SK-N-DZ (cell line): ENCODE measurements at places on chromosomes 3 and 15.

DNA sequence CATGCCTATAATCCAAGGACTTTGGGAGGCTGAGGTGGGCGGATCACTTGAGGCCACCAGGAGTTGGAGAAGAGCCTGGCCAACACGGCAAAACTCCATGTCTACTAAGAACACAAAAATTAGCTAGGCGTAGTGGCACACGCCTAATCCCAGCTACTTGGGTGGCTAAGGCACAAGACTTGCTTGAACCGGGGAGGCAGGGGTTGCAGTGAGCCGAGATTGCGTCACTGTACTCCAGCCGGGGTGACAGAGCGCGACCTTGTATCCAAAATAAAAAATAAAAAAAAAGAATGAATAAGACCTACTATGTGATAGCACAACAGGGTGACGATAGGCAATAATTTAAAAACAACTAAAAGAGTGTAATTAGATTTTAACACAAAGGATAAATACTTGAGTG, 3.5 kb downstream of the XRN1 start:
- DNase-seq, result no peak

DNA sequence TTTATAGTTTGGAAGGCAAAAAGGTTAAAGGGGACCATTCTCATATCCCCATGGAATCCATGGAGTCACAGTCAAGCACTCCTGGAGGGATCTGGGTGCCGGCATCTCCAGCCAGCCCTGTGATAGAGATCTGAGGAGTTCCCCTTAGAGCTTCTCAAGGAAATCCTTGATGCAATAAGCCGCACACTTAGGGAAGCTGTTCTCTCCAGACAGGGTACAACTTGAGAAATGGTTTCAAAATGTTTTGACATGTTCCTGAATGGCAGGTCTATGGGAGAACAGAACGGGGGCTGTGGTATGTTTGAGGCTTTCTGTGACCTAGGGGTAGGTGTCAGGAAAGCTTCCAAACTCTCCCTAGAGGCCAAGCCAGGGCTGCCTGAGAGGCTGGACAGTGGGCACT, 292.9 kb downstream of the TLE3 start:
- DNase-seq, result no peak

GRCh38 chr3:15591242-15591641, 10.1 kb downstream of the HACL1 start:
- DNase-seq, result no peak

- DNase-seq, result no peak
These were observed at the start of gene TM4SF4 for GRCh38 chr3:149474250-149474817. Gene TM4SF4, plus strand, starts transcription at chr3:149474697. Its CDS starts 181 bp downstream, at chr3:149474878.

GRCh38 chr3:106029954-106030626, 161.3 kb upstream of the CBLB start:
- DNase-seq, result no peak

DNA sequence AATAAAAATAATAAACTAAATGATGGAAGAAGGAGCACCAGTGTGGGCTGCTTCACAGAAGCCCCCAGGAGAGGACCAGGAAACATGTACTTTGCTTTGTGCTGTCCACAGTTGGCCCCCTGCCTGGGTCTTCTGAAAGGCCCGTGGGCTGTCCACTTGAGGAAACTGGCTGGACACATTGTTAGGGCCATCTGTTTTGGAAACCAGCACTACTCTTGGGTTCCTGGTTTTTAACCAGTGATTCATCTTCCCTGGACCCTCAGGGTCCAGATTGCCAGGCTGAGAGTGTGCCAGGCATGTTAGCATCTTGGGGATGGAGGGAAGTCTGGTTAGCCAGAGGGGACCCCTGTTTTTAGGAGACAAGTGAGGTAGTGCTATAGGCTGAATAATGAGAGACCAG, 297.2 kb upstream of the C2CD4B start:
- DNase-seq, result no peak

- DNase-seq, result no peak
These were observed 13.4 kb downstream of the SCAMP5 start for GRCh38 chr15:75008629-75009326.

GRCh38 chr3:42403737-42404136, 6.7 kb downstream of the LYZL4 start:
- DNase-seq, result no peak

GRCh38 chr3:82891028-82891427, 1129.6 kb upstream of the GBE1 start:
- DNase-seq, result peak; percentile 87

DNA sequence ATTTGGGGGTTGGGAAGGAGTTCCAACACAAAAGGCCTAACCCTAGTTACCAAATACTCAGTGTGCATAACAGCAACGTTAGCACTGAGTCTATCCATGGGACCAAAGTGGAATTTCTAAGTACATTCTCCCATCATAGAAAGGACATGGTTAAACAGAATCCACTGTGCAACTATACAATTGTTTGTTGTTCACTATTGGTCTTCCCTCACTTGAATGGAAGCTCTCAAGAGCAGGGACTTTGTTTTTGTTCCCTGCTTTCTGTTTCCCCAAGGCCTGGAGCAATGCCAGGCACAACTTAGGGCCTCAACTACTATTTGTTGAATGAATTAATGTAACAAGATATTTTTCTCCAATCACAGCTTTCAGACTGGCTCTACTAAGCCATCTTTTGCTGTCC, 25.6 kb downstream of the COL8A1 start:
- no peak for DNase-seq

- peak; percentile 72 for DNase-seq
These were observed 231.0 kb upstream of the WNT5A start for GRCh38 chr3:55718074-55718473.

DNA sequence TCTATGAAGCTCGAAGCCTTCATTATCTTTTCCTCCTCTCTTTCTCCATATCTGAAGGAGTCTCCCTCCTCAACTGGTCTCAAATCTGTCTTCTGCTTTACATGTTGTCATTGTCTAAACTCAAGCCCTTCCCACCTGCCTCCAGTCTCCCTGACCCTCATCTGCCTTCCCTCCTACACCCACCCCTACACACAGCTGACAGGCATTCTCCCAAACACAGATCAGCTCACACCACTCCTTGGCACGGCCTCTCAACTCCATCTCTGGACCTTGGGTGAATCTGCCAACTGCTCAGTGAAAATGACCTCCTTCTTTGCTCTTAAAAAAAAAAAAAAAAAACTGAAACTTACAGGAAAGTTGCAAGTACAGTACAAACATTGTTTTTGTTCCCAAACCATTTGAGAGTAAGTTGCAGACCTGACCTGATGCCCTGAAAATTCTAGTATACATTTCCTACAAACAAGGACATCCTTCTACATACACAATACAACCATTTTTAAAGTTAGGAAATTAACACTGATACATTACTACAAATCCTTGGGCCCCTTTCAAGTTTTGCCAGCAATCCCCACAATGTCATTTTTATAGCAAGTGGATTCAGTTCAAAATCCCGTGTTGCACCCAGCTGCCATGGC, 49.4 kb upstream of the UBE2E1 start:
- no peak for DNase-seq

- no peak for DNase-seq
These were observed 21.8 kb downstream of the EMC7 start for GRCh38 chr15:34079904-34080303.

DNA sequence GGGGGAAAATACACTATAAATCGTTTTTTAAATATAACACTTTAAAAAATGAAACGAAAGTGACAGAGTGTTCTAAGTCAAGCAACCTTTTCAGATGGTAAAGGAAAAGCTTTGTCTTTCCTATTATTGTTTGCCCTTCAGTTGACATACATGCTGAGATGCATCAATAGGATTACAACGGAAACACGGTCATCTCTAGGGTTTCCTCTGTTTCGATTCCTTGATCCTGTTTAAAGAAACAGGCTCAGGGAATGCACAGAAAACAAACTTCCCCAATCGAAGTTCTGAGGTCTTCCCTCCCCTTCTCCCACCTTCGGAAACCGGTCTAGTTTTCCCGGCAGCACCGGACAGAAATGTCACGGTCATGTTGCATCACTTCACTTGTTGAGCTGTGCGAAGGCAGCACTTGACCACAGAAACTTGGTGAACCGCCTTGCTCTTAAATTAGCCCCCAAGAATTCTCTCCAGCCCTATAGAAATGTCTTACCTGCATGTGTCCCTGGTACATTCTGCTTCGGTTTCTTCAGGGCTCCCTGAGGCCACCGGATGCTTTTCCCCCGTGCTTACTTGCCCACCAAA, 556 bp downstream of the PEX5L start:
- DNase-seq, result peak; percentile 60

- DNase-seq, result no peak
These were observed 4.7 kb upstream of the ARHGEF3 start for GRCh38 chr3:56806407-56806806.

DNA sequence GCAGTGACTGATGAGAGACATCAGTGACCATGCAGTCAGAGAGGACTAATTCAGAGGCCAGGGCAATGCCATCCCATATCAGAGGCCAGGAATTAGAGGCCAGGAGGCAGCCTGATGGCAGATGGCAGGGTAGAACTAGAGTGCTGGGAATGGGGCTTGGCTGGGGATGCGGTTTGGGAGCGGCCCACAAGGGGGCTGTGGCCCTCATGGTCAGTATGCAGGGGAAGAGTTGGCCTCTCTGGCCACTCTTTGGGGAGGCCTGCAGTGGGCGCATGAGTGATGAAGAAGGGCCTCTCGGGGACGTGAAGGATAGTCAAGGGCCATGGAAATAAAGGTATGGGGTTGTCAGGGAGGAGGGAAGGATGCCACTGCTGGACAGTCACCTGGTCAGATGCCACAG, 101.7 kb downstream of the EEFSEC start:
- no peak for DNase-seq

GRCh38 chr3:159263750-159264553, 462.1 kb downstream of the MFSD1 start:
- peak; percentile 65 for DNase-seq

DNA sequence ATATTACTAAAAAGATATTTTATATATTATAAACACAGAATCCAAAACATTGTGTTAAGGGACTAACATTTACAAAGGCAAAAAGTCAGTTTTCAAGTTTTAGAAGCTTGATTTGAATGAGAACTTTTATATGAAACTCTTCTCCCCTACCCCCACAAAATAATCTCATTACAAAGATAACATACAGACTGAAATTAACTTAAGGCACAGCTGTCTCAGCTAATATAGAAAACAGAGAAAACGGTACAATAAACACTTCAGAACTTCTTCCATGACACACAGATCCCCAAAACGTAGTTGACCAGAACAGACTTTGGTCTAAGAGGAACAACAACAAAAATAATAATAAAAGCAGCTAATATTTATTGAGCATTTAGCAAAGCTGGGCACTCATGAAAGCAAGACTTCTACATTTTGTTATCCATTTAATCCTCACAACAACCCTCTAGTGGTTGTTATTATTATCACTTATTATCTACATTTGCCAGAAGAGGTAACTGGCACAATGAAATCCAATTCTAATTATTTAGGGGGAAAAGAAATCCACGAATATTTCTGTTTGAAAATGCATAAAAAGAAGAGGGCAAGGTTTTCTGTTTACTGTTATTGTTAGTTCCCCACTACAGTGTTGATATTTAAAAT, 68.1 kb downstream of the PFN2 start:
- DNase-seq, result peak; percentile 69

GRCh38 chr3:53120336-53120735, 9.9 kb downstream of the RFT1 start:
- no peak for DNase-seq

GRCh38 chr3:186425788-186426730, 64.0 kb upstream of the DGKG start:
- DNase-seq, result no peak

- DNase-seq, result no peak
These were observed 15.3 kb downstream of the RAB43 start for GRCh38 chr3:129106320-129106719.

- no peak for DNase-seq
These were observed 46.8 kb downstream of the MYO5A start for GRCh38 chr15:52481915-52482314.
